ENCODE measurements at places on chromosomes 13 and 19.

DNA sequence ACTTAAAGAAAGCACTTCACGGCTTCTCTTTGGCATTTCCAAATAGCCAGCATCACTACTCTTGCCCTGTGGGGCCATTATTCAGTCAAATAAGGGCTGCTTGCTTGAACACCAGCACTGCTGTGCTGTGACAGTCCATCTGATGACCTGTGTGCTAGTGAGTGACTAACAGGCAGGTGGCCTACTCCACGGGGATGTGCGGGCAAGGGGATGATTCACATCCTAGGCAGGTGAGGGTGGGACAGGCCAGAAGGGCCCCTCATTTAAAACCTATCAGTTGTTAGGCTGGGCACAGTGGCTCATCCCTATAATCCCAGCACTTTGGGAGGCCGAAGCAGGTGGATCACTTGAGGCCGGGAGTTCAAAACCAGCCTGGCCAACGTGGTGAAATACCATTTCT, 8.2 kb downstream of the CCNE1 start:
- no peak for DNase-seq

DNA sequence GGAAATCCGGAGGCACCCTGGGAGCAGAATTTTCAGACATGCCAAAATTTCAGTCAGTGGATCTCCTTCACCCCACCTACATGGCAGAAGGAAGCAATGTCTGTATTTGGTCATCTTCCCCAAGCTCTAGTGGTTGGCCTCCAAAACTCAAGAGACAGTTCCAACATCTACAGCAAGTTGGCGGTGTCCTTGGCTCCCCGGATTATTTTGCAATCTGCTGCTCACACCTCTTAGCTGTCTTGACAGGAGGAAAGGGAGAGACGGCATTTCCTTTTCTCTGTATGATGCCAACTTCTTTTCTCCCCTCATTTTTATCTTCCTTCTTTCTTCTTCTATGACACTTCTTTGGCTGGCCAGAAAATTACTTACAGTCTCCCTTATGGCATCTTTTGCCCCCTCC, 159.9 kb downstream of the SUCLA2 start:
- DNase-seq: no peak

- no peak for DNase-seq
Measured at GRCh38 chr13:27634231-27634630, 12.5 kb downstream of the POLR1D start.

DNA sequence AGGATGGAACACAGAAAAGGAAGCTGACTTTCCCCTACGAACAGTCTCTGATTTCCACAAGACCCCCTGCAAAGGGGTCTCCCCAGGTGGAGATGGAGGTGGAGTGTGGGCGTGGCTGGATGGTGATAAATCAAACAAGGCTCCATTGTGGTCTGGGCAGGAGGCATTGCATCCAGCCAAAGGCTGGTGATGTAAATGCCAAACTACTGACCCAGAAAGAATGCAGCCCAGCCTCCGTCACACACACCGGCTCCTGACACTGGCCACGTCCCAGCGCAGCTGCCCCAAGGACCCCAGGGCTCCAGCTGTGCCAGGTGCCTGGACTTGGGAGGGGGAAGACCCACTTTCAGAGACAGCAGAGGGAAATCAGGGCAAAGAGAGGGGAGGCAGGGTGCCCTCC, 6.3 kb downstream of the SLC7A1 start:
- DNase-seq: no peak

DNA sequence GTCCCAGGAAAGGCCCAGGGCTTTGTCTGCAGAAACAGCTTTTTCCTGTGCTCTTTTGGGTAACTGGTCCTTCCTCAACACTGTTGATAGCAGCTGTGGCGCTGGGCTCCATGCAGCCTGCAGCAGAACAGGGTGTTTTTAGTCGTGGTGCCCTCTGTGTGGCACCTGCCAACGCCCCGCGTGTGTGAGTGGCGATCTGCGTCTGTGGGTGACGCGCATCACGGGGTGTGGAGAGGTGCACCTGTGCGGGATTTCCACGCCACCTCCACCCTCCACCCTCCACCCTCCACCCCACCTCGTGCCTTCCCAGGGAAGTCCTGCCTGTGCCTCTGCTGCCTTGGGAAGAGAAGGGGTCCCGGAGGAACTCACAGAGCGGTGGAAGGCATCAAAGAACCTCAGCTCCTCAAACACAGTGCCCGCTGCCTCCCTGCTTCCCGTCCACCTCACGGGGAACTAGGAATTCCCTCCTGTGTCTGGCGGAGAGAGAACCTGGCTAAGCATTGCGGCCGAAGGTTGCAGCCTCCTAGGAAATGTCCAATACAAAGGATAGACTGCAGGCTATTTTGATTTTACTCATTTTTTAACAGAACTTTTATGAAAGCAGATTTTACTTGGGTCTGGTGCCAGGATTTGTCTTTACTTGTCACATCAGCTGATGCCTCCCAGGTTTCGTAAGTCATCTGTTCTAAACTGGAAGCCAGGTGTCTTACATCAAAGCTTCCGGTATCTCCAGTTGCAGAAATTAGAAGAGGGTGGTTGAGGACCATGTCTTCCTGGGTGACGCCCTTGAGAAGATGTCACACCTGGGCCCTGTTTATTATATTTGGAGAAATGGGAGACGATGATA, 84.0 kb downstream of the ATP11A start:
- no peak for DNase-seq

- peak; percentile 59 for DNase-seq
Measured at GRCh38 chr13:20703780-20704458, 420 bp downstream of the IL17D start.

DNA sequence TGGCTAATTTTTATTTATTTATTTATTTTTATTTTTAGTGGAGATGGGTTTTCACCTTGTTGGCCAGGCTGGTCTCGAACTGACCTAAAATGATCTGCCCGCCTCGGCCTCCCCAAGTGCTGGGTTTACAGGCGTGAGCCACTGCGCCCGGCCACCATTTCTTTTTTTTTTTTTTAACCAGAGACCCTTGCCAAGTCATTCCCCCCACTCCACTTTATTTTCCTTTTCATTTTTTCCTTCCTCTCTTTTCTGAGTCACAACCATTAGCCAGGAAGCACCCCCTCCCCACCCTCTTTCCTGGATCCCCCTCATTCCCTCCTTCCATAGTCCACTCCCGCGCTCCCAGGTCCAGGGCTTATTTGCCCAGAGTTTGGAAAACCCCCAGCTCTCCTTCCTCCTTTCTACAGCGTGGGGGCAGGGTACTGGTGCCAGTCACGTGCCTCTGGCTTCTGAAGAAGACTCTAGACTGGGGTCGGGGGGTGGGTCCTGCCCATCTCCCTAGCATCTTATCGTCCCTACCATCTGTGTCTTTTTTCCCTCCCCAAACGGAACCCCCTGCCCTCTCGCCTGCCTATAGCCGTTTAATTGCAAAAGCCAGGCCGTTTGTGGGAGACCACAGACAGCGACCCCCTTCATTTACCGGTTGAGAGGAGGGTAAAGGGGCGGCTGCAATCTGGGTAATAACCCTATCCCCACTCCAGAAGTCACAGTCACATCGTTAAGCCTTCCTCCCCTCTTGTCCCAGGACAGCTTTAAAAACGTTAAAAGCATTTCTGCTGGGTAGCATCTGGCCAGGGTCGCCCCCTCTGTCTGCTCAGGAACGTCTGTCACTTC, 1.1 kb upstream of the CALR start:
- DNase-seq: peak; percentile 87

DNA sequence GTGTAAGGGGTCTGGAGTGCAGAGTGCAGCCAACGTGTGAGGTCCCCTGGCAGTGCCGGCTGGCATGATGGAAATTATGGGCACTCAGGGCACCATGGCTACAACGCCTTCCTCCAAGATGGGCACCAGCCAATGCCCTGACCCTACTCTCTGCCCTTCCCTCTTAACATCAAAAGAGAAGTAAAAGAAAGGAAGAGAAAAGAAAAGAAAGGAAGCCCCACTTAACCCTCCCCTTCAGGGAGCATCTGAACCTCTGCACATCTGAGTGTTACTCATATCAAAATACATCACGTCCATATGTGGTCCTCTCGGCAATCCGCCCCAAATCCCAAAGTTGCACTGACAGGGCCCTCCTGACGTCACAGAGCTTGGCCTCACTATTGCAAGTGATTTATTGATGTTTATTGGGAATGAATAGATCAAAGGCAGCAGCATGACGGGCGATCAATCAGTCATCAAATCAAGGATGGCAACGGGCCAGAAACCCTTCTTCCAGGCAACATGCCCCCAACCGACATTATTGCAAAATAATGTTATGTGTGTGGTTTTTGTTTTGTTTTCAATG, 1.3 kb downstream of the TSHZ3 start:
- DNase-seq: no peak

DNA sequence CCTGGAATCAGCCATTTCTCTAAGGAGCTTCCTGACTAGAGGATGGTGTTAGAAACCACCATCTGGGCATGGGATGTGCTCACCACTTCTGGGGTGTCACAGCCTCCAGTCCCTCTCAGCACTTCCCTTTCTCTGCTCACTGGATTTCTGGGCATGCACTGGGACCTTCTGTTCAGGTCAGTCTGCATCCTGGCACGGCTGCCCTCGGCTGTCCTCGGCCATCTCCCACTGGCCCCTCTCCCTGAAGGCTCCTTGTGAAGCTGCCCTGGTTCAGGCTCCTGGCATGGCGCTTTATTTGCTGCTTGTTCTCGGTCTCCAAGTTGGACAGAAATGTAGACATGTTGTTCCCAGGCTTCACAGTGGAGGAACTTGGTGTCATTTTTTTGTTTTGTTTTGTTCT, 60.0 kb downstream of the TEX29 start:
- DNase-seq: no peak

Data from AML-193 (cell line).